ENCODE measurements at places on chromosomes 16 and 17.

- DNase-seq = no peak
These were observed 5.1 kb downstream of the KRT31 start for GRCh38 chr17:41392278-41392677.

GRCh38 chr16:77929004-77929403 lies 93.3 kb upstream of the CLEC3A start:
- DNase-seq = no peak

DNA sequence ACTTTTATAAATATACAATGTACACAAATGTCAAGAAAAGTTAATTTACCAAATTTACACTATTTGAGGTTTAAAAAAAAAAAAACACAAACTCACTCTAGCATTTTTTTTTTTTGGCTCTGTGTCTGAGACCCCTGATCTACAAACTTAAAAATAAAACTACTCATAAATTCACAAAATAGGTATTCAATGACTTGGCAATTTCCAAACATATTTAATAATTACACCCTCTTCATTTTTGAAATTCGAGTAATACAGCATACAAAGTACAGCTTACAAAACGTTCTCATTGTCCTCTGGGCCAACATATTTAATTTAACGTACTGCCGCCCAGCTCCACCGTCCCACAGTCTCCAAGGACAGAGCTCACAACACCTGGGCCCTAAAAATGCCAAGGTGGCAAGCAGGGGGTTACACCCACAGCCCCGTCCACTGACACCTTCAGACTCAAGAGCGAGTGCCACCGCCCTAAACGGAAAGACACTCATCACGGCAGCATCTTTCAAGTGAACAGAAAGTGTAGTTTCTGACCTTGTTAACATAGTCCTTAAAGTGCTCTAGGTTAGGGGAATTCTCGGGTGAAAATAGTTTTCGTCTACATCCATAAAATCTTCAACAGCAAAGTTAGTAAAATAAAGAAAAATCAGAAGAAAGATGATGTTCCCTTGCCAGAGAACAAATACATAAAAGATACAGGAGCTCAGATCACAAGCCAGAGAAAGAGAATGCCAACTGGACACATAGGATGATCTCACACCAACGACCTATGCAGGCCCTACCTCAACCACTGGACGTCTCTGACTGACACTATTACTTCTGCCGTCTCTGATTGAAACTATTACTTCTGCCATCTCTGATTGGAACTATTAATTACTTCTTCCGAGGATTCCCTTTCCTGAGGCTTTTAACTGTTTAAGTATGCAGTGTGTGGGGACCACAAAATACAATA lies 4.2 kb downstream of the ADCY9 start:
- DNase-seq = no peak

GRCh38 chr17:48047113-48047740 lies 932 bp upstream of the NFE2L1 start:
- DNase-seq = no peak

- DNase-seq = no peak
These were observed 667 bp downstream of the OGFOD1 start for GRCh38 chr16:56451753-56452689.

DNA sequence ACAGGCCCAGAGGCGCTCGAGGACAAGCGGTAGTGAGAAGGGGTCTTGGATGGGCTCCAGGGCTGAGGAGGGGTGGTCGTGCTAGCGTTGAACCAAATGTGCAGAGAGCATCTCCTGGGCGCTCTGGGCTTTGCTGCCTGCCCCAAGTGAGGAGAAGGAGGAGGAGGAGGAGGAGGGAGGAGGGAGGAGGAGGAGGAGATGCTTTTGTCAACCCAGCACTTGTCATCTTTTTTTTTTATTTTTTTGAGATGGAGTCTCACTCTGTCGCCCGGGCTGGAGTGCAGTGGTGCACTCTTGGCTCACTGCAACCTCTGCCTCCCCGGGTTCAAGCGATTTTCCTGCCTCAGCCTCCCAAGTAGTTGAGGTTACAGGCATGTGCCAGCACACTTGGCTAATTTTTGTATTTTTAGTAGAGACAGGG lies 59.8 kb downstream of the PGS1 start:
- no peak for DNase-seq

DNA sequence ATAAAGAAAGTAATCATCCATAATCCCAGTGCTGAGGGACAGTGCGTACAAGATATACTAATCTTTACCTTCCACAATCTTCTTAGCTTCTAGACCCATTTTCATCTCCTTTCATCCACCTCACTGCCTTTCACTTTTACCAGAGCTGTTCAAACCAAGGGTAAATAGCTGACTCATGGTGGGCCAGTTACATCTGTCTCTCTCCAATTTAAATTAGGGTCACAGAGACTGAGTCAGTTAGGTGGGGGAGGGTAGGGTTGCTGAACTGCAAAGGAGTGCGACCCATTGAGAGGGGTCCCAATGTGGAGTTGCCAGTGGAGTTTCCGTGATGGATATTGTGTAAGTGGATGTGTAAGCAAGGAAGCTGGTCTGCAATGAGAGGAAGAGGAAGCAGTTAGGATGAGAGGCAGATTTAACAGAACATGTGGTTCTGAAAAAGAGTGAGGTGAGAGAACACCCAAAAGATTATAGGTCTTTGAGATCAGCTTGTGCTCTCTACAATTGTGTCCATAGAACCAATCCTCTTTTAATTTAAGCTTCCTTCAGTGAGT lies 83.5 kb downstream of the GP2 start:
- no peak for DNase-seq

DNA sequence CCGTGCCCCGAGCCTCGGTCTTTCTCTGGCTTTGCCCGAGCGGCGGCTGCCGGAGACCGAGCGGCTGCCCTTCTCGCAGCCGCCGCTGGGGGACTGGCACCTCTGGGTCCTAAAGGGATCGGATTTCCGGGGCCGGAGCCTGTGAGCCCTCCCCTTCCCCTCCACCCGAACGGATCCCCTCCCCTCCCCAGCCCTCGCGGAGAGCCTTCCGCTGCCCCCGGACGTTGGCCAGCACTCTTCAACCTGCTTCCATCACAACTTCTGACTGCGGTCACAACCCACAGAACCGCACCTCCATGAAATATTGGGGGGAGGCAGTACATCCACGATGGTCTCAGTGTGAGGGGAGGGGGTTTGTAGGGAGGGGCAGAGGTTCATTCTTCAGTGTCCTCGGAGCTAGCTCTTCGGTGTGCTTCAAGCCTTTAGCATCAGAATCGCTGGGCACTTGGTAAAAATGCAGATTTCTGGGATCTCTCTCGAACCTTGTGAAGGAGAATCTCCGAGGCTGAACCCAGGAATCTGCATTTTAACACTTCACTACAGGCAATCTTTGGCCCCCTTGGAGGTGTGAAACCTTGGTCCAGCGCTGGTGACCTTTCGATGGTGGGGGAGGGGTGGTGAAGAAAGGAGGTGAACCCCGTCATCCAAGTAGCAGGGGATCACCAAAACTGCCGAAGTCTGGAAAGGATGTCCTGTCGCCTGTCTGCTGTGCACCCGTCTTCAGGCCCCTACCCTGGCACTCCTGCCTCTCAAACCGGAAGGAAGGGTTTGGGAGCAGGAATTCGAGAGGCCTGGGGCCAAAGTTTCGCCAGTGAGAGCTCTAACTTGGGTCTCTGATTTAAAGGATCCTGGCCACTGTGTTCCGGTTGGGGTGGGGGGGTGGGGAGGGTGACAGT lies 812 bp upstream of the PPP1R9B start:
- peak; percentile 89 for DNase-seq

- DNase-seq = no peak
These were observed 4.7 kb upstream of the TEKT3 start for GRCh38 chr17:15346066-15346595.

DNA sequence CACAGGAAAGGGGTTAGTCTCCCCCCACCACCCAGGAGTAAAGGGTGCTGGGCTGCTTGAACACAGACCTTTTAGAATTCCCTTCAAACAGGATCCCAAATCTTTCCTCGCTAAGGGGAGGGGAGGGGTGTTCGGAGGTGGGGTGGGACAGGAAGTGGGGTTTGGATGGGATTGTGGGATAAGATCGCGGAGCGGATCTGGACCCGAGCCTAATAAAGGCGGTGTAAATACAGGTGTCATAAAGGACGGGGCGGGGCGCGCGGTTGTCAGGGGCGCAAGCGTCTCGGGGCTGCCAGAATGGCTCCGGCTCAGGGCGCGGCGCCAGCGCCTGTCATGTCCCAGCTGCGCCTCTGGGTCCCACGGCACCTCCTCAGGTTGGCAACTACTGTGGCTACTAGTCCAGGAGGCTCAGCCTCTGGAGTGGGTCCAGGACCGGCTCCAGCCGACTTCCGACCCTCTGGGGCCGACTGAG lies 59.8 kb upstream of the FBXO47 start:
- peak; percentile 55 for DNase-seq

DNA sequence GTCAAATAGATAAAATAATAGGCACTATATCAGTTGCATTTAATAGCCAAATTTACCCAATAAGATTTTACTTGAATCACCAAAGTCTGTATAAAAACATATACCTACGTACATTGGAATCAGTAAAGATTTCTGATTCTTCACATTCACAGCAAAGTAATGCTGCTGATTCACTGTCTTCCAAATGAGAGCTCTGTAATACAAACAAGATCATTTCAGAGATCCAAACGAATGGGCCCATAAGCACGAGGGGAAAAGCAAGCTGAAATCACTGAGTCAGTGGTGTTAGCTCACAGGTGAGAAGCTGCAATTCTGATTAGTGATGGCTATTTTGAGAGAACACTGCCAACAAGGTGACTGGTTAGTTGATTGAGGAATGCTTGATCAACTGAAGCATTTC lies 81.3 kb downstream of the SSH2 start:
- DNase-seq = no peak
